ENCODE measurements at places on chromosomes 12 and 14.

DNA sequence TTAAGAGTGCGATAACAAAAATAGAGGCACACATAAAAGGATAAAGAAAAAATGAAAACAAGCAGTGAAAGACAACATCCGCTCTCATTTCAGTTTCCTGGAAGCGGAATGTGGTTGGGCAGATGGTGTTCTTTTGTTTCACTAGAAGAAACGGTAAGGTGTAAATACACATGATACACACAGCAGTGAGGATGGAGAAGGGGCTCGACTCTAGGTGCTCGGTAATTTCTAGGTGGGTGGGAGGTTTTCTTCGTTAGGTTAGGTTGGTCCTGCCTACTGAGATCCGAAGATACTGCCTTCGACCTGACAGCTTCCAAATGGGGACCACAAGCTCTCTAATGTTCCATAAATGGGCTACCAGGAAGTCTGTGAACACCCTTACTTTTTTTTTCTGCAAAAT lies 1082.5 kb downstream of the BCL11B start:
- no peak for DNase-seq

DNA sequence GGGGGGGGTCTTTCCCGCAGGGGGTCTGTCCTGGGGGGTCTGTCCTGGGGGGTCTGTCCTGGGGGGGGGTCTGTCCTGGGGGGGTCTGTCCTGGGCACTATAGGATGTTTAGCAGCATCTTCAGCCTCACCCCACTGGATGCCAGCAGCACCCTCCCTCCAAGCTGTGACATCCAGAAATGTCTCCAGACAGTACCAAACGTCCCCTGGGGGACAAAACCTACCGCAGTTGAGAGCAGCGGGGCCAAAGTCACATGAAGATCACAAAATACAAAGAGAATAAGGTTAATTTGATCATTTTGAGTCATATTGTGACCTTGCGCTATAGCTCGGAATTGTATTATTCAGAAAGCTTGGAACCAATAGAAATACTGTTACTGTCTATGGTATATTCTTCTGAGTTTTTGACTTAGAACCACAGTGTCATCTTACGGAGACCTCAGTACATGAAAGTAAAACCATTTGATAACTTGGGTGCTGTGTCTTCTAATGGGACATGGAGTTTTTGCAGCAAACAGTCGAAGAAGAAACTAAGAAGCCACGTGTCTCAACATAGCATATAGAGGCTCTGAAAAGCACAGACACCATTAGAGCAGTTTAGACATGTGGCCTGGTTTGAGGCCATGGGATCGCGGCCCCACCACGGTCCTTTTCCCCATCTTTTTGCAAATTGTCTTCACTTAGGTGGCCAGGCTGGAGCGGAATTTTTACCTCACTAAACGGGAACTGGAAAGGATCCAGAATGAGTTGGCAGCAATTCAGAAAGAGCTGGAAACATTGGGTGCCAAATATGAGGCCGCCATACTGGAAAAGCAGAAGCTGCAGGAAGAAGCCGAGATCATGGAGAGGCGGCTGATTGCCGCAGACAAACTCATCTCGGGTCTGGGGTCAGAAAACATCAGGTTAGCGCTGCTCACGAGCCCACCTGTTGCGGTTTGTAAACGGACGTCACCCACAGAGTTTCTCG lies 59.9 kb downstream of the CCDC92 start:
- DNase-seq = no peak

DNA sequence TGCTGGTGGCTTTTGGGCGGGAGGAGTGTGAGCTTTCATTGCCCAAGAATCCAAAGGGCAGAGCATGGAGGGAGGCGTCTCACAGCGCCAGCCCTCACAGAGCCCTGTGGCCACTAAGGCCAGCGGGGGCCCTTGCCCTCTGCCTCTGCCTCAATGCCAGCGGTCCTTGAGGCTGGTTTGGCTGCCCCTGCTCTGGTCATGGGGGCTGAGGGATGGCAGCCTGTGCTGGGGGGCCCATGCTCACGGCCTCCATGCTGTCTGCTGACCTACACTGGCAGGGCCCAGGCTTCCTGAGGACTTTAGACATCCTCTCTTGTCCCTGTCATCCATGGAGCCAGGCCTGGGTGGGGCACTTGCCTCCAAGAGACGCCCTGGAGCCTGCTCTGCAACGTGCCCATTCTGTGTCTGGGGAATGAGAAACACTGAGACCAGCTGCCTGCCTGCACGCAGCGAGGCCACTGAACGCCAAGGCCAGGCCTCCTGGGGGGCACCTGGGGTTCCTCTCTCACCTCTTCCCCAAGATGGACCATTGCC lies 143.4 kb downstream of the KIF26A start:
- no peak for DNase-seq

- no peak for DNase-seq
These were observed 168.2 kb downstream of the KIF26A start for GRCh38 chr14:104306450-104307040.

DNA sequence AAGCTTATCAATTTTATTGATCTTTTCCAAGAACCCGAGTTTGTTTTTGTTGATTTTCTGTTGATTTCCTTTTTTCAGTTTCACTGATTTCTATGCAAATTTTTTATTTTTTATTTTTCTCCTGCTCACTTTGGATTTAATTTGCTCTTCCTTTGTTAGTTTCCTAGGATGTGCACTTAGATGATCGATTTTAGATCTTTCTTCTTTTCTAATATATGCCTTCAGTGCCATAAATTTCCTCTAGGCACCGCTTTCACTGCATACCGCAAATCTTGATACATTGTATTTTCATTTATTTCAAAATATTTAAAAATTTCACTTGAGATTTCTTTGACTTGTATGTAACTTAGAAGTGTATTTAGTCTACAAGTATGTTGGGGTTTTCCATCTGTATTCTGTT lies 9.5 kb downstream of the TOGARAM1 start:
- DNase-seq = no peak

DNA sequence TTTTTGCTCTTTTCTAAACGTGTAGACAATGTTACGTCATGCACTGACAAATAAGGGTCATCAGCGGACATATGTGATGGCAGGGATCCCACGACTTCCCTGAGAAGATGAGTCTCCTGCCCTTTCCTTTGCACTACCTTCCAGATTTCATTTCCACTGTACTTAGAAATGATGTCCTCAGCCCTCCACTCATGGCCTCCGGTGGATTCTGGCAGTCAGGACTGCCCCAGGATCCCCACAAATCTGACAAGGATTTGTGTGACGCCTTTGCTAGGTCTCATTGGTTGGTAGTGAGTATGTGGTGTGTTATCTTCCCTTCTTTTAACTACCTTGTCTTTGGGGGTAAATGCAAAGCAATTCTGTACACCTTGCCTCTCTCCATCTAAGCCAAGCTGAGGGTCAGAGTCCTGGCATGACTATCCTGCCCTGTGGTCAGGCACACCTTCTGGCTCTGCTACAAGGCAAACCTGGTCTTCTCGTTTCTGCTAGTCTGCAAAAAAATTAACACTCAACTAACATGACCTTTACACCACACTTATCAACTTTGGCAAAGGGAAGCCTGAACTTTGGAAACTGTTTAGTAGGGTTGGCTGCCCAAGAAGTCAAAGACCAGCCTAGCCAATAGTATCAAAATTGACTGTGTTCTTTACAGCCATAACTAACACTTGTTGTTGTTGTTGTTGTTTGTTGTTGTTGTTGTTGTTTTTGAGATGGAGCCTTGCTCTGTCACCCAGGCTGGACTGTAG lies 17.3 kb upstream of the DHRS4 start:
- DNase-seq = no peak

GRCh38 chr12:79174626-79175025 lies 310.1 kb downstream of the SYT1 start:
- no peak for DNase-seq

- no peak for DNase-seq
These were observed 14.2 kb upstream of the PAX9 start for GRCh38 chr14:36647417-36647823.

GRCh38 chr14:54652605-54653052 lies 85.7 kb downstream of the SAMD4A start:
- DNase-seq = no peak

- no peak for DNase-seq
These were observed 1.1 kb upstream of the MYH7 start for GRCh38 chr14:23436327-23437132.

GRCh38 chr14:100683578-100683977 lies 43.1 kb upstream of the DLK1 start:
- no peak for DNase-seq

- DNase-seq = no peak
These were observed 111.1 kb upstream of the AMIGO2 start for GRCh38 chr12:47190905-47191304.

GRCh38 chr12:54397157-54397556 lies 12.6 kb upstream of the ZNF385A start:
- DNase-seq = no peak

GRCh38 chr12:46266869-46267574 lies 1.8 kb downstream of the SLC38A1 start:
- DNase-seq = peak; percentile 32

DNA sequence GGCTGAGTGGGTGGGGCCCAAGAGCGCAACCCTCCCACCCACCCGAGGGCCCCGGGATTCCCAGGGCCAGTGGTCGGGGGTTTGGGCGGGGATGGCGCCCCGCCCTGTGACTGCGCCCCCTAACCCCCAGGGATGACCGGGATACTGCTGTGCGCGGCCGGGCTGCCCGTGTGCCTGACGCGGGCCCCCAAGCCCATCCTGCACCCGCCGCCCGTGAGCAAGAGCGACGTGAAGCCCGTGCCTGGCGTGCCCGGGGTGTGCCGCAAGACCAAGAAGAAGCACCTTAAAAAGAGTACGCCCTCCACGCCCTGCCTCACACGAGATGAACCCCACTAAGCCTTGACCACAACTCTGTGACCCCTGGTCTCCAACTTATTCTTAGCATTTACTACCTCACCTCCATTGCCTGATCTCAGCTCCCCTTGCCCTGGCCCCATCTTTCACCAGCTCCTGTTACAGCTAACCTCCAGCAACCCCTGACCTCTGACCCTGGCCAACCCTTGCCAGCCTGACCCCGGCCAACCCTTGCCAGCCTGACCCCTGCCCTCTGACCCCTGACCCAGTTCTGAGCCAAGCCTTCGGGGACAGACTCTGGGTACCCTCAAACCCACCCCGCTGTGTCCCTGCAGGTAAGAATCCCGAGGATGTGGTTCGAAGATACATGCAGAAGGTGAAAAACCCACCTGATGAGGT lies 37.0 kb downstream of the DTX1 start:
- no peak for DNase-seq

DNA sequence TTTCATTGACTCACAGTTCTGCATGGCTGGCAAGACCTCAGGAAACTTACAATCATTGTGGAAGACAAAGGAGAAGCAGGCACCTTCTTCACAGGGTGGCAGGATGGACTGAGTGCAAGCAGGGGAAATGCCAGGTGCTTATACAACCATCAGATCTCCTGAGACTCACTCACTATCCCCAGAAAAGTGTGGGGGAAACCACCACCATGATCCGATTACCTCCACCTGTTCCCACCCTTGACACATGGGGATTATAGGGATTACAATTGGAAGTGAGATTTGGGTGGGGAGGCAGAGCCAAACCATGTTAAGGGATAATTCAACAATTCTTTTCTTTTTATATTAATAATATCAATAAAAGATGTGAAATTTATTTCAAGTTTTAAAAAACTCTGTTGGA lies 34.1 kb downstream of the CNTN1 start:
- DNase-seq = no peak

DNA sequence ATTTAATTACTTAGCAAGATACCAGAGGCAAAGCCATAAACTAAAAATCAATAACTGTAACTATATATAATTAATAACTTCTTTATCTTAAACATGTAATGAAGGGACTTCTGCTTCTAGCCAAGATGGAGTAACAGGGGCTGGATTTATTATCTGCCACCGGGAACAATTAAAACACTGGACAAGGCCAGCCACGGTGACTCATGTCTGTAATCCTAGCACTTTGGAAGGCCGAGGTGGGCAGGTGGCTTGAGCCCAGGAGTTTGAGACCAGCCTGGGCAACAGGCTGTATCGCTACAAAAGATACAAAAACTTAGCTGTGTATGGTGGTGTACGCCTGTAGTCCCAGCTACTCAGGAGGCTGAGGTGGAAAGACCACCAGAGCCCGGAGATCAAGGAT lies 113.6 kb downstream of the TAOK3 start:
- no peak for DNase-seq

DNA sequence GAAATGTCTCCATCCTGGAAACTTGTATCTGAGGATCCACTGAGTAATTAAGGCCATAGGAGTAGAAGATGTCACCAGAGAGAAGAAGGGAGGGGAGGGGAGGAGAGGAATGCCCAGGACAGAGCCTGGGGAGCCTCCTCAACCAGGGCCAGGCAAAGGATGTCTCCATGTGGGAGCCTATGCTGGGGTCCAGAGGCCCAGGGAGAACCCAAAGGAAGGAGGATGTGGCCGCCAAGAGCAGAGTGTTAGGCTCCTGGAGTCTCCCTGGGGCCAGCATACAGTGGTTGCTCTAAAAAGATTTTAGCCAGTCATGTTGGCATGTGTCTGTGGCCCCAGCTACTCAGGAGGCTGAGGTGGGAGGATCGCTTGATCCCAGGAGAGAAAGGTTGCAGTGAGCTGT lies 92.6 kb downstream of the DICER1 start:
- no peak for DNase-seq

DNA sequence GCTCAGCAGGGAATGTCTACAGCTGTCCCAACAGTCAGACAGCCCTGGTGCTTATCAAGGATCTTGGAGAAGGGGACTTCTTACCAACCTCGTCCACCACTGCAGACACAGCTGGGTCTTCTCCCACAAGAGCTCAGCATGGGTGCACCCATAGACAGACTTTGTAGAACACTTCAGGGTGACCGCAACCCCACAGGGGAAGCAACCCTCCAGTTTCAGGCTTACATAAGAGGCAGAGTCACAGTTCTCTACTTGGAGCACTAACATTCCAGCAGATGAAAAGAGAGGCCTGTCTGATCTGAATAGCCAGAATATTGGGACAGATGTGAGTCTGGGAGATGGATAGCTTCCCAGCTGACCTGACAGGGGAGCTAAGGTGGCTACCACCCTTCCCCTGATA lies 3.5 kb upstream of the CLEC1A start:
- no peak for DNase-seq

DNA sequence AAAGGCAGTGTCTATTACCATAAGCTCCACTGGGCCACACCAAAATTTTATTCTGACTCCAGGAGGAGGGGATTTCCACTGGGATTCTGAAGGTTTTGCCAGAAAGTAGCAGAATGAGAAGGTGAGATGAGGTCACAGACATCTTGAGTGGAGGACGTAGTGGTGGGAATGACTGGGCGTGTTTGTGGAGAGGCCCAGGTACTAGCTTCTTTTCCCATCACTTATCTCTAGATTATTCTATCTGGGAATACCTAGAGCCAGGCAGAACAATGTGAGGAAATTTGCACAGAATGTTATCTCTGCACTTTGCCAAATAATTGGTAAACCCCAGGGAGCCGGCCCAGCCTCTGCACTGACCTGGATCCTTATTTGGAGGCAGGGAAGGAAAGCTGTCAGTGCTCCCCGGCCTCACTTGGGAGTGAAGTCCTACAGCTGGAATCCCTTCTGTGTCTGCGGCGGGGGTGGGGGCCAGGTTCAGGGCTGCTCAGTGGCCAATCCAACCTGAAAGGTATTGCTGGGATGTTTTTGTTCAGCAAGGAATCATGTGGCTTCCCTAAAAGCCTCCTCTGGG lies 129.4 kb downstream of the C12orf75 start:
- DNase-seq = no peak
